ENCODE measurements at places on chromosomes 6 and 20. TPM values are rescaled to one million over a fixed set of nuclear protein-coding genes. Genes with fewer than 3 reads are reported as not detected.

- DNase-seq = no peak
Observed at GRCh38 chr6:34161857-34162515, 16.1 kb upstream of the GRM4 start.

DNA sequence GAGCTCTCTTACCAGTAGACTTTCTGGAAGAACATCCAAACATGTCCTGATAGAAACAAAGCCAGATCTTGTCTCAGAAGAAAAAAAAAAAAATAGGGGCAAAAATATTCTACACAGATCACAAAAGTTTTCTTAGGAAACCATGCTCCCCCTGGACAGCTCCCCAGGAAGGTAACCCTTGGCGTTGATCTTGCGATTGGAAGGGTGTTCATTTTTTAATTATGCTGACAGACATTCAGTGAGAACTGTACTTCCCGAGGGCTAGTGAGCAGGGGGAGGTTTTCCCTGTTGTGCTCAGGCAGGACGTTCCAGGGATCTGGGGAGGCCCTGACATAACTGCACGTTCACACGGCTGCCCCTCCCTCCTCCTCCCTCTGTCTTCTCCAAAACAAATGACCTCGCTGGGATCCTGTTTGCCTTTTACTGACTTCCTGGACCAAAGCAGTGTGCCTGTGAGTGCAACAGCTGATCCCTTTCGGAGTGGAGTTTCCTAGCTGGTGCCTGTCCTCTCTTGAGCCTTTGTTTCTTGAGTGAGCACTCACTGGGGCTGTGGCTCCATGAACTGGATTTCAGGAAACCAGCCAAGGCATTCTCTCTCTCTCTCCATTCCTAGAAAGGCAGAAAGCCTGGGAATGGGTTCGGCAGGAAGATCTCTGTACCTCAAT is 46.7 kb downstream of the MARCKS start:
- no peak for DNase-seq

GRCh38 chr6:137261761-137262160 is 42.6 kb upstream of the IFNGR1 start:
- peak; percentile 41 for DNase-seq

DNA sequence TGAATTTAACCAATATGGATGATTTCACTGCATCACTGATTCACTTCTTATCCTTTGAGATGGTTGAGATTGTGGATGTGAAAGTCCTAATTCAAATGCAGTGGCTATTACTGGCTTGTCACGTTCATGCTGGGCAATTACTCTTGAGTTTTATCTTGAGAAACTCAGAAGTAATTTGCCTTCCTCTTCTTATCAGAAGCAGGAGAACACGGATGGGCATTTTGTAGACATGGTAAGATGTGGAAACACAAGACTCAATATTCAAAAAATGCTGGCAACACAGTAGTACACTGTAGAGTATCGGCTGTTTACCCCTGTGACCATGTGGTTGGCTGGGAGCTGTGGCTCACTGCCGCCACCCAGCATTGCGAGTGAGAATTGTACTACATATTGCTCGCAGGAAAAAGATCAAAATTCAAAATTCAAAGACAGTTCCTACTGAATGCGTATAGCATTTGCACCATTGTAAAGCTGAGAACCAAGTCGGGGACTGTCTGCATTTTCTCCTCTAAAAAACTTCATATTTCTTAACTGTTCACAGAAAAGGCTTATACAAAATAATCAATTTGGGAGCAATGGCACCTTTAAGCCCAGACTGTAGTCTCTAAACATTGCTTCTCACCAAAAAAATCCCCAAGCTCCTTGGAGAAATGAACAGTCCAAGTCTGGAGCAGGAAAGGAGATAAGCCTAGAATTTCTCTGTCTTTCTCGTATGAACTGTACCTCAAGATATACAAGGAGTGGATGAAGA is 61.9 kb upstream of the ELOVL5 start:
- DNase-seq = peak; percentile 36

Gene HSPA12B
- not detected for total RNA-seq

- no peak for DNase-seq
Observed at GRCh38 chr6:130494729-130495128, 128.9 kb downstream of the TMEM200A start.

Gene C6orf62
- total RNA-seq = 163 TPM

- DNase-seq = no peak
Observed at GRCh38 chr6:107534571-107535141, 44.7 kb downstream of the SOBP start.

GRCh38 chr6:82712826-82713225 is 349.2 kb downstream of the TPBG start:
- DNase-seq = no peak

Gene LHFPL5
- not detected for total RNA-seq

DNA sequence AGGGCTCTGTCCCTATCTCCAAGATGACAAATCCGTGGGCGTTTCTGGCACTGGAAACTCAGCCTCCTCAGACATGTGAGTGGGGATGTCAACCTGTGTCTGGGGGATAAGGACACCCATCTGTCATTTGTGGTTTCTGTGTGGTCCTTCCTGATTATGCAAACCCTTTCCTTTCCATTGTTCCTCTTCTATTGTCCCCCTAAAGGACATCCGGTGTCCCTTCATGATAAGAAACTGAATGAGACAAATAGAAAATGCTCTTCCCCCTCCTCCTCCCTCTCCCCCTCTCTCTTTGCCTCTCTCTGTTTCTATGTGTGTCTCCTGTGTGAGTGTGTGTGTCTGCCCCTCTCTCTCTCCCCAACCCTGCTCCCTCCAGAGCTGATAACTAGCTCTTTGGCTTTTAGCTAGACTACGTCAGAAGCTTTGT is 11.5 kb upstream of the GLP1R start:
- no peak for DNase-seq

- DNase-seq = no peak
Observed at GRCh38 chr20:52824494-52825216, 147.5 kb upstream of the TSHZ2 start.

DNA sequence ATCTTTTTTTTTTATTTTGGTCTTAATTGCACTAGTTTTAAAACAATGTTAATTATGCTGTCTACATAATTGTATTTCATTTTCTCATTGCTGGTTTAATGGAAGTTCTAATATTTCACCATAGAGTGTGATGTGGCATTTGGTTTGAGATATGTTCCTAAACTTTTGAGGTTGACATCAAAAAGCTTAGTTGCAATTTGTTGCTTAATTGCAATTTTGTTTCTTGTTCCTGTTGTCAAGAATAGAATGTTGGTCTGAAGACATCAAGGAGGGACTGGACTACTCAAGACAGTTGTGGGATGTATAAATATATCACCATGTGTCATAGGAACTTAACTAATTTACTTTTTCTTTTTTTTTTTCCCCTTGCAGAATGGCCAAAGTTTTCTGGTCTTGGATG is 12.5 kb downstream of the HSF2 start:
- DNase-seq = no peak

DNA sequence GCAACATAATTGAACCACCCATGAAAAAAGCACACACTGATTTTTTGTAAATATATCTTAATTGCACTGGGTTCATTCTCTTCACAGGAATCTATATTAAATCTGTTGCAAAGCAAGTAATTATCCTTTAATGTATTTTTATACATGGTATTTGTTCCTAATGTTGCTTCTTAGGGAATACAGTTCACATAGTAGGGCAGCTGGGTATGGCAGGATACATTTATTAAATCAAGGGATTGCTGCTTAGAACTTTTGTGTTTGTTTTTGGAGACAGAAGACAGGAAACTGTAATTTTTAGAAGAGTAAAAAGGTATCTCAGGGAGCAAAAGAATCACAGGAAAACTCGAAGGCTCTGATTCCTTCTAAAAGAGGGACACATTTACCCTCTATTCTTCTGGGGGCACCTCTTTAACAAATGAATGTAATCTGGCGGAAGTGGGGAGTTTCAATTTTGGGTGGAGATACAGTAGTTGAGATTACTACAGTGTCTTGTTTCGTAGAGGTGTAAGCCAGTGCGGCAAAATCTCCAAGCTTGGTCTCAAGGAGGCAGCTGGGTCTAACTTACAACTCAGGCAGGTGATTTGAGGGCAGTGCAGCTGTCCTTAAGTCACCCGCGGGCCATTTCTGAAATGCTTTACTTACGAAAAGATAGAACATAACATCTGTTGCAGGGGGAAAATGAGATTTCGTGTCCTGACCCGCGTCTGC is 812 bp upstream of the SMIM13 start:
- no peak for DNase-seq

GRCh38 chr6:65170273-65170672 is 536.8 kb downstream of the EYS start:
- no peak for DNase-seq

- DNase-seq = no peak
Observed at GRCh38 chr6:130720076-130720715, 107.0 kb upstream of the SMLR1 start.

DNA sequence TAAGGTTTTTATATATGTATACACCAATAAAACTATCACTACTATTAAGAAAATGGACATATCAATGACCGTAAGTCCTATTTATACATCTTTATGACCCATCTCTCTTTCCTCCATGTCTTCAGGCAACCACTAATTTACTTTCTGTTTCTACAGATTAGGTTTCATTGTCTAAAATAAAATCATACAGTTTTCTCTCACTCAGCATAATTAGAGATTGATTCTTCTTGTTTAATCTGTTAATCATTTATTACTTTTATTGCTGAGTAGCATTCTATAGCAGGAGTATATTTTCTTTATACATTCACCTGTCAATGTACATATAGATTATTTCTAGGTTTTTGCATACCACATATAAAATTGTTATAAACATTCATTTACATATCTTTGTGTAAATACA is 388.0 kb downstream of the RFPL4B start:
- no peak for DNase-seq

Gene PRL
- not detected for total RNA-seq

DNA sequence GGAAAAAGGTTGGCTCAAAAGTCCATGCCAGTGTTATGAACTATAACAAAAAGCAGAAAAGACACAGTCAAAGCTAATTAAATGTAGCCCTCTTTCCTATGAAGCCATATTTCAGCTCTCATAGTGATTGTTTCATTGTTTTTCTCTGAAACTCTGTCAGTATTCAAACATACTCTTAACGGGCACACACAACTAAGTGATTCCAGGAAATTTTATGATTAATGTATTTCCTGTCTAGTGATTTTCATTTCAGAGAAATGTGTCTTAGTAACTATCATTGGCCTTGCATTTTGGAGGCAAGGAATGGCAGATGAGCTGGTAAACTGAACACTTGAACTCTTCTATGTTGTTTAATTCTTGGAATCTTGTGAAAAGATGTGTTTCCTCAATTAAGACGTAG is 68.0 kb downstream of the CLVS2 start:
- no peak for DNase-seq

GRCh38 chr6:20700375-20700774 is 166.1 kb downstream of the CDKAL1 start:
- no peak for DNase-seq

GRCh38 chr6:684831-685636 is 7.9 kb downstream of the EXOC2 start:
- DNase-seq = no peak

DNA sequence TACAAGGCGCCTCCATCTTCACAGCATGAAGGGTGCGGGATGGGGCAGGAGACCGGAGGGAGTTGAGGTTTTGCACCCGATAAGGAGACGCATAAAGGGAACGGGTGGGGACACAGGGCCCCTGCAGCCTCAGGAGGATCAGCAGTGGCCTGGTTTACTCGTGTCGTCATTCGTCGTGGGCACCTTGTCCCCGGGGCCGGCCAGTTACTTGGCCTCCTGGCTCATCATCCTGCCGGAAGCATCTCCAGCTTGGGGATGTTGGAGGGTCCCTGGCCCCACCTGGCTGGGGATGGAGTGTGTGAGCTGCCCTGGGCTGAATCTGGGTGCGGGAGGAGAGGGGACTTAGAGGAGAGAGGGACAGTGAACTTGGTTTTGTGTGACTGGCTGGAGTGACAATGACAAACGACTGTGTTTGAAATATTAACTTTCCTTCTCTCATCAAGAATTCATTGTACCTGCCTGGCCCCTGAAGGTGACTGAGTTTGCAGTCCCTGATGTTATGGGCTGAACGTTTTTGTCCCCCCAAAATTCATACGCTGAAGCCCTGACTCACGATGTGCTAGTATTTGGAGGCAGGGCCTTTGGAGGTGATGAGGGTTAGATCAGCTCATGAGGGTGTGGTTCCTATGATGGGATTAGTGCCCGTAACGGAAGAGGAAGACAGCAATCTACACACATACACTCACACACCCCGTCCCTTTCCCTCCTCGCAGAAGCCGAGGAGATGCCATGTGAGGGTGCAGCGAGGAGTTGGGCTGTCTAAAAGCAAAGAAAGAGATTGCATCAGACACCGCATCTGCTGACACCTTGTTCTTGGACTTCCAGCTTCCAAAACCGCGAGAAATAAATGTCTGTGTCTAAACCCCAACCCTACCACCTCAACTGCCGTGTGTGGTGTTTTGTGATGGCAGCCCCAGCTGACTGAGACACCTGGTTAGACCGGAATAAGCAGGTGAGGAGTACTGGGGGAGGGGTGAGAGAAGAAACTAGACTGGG is 65.0 kb upstream of the MAP3K4 start:
- no peak for DNase-seq

Gene LPIN3
- not detected for total RNA-seq

Gene WFDC10B
- total RNA-seq = not detected

DNA sequence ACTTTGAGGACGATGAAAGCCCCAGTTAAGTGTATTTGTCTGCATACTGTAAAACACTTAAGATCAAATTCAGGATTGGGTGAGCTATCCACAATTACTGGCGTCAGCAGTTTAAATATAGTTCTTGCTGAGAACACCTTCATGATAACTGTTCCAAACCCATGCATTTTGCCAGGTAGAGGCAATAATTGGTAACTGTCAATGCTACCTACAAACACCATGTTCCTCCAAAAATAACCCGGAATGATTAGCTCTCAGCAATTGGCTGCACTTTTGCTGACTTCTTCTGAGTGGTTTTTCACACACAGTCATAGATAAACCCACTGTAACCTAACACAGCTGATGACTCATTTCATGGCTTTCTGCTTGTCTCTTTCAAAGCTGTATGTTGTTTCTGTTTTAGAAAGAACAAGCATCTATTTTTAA is 1358.6 kb upstream of the GJE1 start:
- no peak for DNase-seq

DNA sequence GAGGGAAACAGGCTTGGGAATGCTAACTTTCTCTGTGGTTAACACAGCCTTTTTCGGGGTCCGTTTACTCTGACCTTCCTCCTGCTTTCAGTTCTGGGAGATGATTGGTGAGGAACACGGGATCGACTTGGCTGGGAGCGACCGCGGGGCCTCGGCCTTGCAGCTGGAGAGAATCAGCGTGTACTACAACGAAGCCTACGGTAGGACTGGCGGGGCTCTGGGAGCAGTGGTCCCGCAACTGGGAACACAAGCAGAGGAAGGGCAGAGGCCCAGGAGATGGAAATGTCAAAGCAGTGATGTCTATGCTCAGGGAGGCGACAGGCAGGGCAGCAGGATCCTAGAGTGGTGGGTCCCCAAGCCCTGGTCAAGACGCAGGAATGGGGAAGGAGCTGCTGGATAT is 3.5 kb downstream of the TUBB1 start:
- DNase-seq = no peak

GRCh38 chr6:50272611-50273010 is 222.9 kb upstream of the DEFB112 start:
- no peak for DNase-seq

GRCh38 chr6:104704191-104704590 is 155.5 kb downstream of the HACE1 start:
- no peak for DNase-seq

GRCh38 chr6:30744054-30744805 is at the start of gene IER3:
IER3 (minus strand) TSS chr6:30744547; CDS start chr6:30744518, 29 bp downstream.
- DNase-seq = peak; percentile 88

Gene KCNQ2
- total RNA-seq = not detected

GRCh38 chr20:38471987-38472512 is 593 bp upstream of the RALGAPB start:
- no peak for DNase-seq
